ENCODE measurements at places on chromosomes 7 and 10.

- no peak for DNase-seq
These were observed 74.1 kb upstream of the PARD3 start for GRCh38 chr10:34889004-34889869.

- DNase-seq = no peak
These were observed 82.2 kb upstream of the NAMPT start for GRCh38 chr7:106367018-106367420.

DNA sequence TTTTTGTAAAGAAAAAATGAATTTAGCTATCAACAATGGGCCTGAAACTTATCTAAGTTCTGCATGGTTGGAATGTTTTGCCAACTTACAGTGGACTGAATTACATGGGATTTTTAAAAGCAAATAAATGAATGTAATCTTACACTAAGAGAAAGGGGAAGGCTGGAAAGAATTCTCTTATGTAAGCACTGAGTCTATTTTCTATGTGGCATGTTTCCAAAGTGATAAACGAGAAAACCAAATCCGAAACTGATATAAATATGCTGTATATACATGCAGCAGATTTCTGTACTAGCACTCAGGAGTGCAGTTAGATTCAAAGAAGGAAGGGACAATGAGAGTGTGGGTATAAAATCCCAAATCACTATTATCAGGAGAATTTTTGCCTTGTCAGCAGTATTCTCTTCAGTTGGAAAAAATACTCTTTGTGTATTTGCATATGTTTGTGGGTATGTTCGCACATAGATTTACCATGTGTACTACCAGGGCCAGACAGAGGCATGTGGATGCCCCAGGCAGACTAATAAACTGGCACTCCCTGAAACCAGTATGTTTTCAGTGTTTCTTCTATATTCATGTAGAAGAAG is 334.3 kb upstream of the SEMA3D start:
- no peak for DNase-seq

- no peak for DNase-seq
These were observed 80.2 kb upstream of the SEMA3C start for GRCh38 chr7:80999100-80999499.

GRCh38 chr7:47762207-47762606 is 180.3 kb upstream of the TNS3 start:
- DNase-seq = no peak

DNA sequence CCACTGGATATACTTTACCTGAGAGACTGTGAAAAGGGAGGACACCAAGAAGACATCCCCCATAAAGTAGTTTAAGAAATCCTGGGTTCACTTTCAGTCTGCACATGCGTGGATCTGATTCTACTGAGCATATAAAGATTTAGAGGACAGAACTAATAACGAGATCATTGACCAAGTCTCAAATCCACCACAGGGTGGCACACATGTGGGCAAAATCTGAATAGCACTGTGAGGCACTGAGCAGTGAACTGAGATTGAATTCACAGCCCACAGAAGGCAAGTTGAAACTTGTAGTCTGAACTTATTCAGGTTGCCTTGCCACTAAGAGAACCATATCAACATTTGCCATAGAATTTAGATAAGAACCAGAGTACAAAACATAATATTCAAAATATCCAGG is 818.6 kb downstream of the GRID1 start:
- no peak for DNase-seq

- DNase-seq = no peak
These were observed 16.8 kb downstream of the GIMAP5 start for GRCh38 chr7:150753826-150754603.

DNA sequence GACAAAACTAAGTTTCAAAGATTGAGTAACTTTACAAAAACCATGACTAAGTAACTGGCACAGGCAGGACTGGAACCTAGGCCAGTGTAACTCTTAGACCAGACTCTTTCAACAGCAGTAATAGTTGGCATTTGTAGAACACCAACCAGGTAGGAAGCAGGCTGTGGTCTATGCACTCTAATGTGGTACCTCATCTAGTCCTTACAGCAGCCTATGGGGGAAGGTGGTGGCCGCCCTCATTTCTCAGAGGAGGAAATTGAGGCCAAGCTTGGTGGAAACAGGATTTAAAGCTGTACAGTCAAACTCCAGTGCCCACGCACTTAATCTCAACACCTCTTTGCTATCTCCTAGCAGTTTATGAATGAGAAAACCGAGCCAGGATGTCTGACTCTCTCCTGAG is 165.4 kb upstream of the LRGUK start:
- DNase-seq = no peak

DNA sequence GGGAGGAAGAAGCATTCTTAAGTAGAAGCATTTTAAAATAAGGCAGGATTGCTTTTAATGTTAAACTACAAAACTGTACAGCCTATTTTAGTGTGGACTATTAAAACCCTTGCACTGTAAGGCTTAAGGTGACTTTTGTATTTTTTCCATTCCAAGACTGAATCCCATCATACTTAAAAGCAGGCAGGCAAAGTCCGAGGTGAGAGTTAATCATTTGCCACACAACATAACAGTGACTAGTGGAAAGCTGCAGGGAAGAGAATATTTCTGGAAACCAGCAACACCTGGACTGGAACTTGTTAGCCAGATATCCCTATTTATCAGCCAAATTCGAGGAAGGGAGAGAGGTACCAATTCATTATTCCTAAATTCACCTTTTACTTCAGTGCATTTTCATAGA is 3.5 kb downstream of the PRR15 start:
- no peak for DNase-seq

- DNase-seq = no peak
These were observed 44.2 kb downstream of the GLRX3 start for GRCh38 chr10:130180416-130180815.

- DNase-seq = no peak
These were observed 270.8 kb downstream of the HTR7 start for GRCh38 chr10:90587081-90587491.

- DNase-seq = no peak
These were observed 290.9 kb downstream of the PTPRN2 start for GRCh38 chr7:158296798-158297104.

- DNase-seq = peak; percentile 16
These were observed 105.5 kb downstream of the MYOF start for GRCh38 chr10:93376372-93377293.

DNA sequence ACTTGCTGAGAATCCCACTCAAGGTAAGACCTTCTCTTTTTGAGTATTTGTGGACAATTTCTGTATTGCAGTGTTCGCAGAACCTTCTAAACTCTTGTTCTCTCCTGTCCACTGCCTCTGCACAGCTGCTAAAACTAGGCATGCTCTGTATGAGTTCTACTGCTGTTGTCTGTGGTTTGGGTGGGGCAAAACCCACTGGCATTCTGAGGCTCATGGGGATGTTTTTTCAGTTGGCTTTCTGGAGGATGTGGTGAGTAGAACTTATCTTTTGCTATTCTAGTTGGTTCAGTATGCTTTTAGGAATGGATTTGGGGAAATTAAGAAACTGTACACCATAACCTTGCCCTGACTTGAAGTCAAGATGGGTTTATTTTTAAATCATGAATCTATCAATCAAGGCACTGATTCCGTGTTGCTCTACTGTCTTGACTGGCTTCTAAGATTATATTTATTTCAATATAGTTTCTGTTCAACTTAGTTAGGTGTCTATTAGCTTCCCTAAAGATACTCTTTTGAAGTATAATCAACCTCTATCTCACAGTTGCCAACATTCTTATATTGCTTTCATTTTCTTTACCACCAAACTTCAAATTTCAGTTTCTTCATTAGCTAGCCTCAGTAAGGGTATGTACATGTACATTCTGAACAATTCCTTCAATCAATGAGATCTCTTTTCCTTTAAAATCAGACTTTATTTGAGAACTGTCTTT is 25.0 kb upstream of the C1GALT1 start:
- no peak for DNase-seq

- no peak for DNase-seq
These were observed 58.7 kb upstream of the NANOS1 start for GRCh38 chr10:118970770-118971169.

DNA sequence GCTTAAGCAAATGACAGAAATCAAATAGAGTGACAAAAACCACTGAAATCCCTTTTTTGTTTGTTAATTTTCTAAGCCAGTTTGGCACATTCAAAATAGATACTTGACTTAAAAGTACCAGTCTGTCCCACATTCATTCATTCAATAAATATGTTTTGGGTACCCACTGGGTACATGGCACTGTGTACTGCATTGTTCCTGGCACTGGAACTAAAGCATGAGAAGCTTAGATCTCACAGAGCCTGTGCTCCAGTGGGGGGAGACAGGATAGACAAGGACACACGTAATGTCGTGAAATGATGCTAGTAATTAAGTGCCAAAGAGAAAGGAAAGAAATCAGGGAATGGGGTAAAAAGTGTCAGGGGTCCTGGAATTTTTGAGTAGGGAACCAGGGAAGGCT is 13.0 kb downstream of the MTURN start:
- DNase-seq = no peak

DNA sequence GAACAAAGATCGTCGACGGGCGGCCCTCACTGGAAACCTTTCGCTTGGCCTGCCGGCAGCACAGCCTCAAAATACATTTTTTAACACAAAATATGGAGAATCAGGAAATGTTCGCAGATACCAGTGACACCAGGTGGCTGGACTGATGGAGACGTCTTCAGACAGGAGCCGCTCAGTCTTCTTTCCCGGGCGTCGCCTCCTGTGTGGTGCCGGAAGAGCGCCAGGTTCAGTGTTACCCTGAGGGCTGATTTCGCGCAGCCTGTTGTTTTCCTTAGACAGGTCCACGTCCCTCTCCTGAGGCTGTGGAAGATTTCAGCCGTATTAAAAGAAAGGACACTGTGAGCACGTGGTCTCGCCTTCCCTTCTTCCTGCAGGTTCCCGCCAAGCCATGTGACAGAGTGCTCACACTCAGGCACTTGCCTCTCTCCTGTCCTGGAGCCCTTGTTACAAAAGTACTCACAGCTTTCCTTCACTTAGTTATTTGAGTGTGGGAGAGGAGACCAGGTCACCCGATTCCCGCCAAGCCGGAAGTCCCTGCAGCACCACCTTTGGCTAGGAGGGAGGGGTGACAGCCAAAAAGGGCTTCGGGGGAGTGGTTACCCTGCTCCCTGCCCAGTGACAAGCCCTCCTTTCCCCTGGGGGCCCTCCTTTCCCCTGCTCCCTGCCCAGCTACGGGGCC is 21.7 kb upstream of the PWWP2B start:
- DNase-seq = no peak

DNA sequence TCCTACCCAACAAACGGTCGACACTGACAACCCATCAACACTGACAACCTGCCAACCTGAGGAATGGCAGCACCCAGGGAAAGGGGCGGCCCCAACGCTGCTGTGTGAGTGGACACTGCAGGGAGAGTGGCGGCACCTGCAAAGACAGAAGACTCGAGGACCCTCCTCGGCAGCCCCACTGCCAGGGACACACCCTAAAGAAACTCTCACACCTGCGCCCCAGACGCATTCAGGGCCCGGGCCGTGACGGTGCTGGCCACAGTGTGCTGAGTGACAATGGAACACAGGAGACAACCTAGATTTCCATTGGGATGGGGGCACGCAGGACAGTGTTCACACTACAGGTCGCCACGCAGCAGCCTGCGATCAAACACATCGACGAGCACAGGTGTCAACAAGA is 3.6 kb downstream of the CAMK2B start:
- no peak for DNase-seq

GRCh38 chr7:24531255-24531654 is 42.0 kb upstream of the PALS2 start:
- no peak for DNase-seq

DNA sequence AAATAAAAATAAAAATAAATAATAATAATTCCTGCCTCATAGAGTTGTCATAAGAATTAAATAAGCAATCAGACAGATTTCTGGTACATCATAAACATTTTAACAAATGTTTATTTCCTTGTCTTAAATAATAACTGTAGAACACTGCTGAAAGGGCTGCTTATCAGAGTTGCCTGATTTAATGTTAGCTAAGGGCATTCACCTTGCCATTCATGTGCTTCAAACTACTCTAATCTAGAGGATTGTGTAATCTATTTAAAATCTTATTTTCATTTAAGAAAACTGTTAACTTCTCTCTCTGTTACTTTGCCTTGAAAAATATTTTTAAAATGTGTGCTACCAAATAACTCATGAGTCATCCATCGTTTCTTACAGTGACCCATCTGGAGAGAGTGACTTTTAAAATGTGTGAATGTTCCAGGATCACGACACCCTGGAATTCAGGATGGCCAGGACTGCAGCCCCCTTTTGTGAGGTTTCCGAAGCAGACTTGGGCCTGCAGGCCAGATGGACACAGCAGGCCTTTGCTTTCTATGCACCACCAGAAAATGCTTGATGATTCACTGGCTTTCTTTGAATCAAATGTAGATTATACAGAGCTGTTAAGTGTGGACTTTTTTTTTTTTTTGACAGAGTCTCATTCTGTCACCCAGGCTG is 109.1 kb upstream of the TNS3 start:
- DNase-seq = no peak

DNA sequence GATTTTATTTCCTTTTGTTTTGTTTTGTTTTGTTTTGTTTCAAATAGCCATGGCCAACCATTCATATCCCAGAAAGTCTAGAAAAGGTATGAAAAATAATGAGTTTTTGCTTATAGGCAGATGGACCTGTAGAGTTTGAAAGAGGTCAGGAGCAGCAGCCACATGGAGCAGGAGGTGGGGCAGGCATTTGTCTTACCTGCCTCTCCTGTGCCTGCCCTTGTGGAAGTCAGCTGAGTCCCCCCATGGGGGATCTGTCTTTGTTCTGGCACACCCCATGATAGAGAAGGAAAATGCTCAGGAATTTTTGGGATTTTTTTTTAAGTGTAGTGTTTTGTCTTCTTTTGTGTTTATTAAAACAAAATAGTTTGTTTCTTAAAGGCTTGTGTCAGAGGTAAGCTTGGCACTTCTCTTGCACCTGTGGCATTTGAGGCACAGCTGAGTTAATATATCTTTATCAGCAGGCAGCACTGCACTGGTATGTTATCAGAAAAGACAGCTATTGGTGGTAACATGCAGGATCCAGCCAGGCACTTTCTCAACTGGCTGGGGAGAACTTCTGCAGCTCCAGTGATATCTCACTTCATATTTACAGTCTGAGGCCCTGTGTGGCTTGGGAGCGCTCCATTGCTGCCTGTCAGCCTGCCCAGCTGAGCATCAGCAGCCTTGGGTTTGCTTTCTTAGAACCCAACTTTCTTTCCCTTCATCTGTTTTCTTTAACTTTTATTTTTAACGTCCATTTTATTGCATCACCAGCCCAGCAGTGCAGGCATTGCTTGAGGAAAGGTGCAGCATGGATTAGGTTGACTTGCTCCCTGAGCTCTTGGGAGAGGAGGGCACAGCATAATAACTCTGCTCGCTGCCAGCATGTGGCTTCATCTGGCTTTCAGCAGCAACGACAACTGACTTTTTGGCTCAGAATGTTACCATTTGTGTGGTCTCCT is 44.4 kb downstream of the LRRC4 start:
- DNase-seq = no peak

DNA sequence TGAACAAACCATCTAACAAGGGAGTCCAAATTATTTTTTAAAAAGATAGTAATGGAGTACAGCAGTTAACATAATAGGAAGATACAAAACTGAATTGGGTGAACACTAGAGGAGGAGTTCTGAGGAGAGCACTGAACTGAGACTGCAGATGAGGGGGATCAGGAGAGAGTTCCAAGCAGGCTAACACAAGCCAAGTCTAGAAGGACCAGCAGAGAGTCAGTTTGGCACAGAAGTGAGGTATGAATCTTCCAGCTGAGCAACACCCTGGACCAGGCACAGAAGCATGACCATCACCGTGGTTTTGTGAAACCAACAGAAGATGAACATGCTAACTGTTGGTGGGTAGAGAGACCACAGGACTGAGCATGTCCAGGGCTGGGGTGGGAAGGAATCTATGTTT is 30.8 kb upstream of the PLCE1 start:
- DNase-seq = no peak

- no peak for DNase-seq
These were observed 180.0 kb upstream of the AHR start for GRCh38 chr7:17118412-17118811.
